Stimulated activated CD8-positive, alpha-beta memory T cell treated with anti-CD3 and anti-CD28 coated beads, Interleukin-15, amount 100 ng/mL, for 4 hours (primary cell): ENCODE measurements at places on chromosomes 4 and X.

GRCh38 chr4:1763550-1764080 is 29.5 kb upstream of the FGFR3 start:
- DNase-seq, result no peak

DNA sequence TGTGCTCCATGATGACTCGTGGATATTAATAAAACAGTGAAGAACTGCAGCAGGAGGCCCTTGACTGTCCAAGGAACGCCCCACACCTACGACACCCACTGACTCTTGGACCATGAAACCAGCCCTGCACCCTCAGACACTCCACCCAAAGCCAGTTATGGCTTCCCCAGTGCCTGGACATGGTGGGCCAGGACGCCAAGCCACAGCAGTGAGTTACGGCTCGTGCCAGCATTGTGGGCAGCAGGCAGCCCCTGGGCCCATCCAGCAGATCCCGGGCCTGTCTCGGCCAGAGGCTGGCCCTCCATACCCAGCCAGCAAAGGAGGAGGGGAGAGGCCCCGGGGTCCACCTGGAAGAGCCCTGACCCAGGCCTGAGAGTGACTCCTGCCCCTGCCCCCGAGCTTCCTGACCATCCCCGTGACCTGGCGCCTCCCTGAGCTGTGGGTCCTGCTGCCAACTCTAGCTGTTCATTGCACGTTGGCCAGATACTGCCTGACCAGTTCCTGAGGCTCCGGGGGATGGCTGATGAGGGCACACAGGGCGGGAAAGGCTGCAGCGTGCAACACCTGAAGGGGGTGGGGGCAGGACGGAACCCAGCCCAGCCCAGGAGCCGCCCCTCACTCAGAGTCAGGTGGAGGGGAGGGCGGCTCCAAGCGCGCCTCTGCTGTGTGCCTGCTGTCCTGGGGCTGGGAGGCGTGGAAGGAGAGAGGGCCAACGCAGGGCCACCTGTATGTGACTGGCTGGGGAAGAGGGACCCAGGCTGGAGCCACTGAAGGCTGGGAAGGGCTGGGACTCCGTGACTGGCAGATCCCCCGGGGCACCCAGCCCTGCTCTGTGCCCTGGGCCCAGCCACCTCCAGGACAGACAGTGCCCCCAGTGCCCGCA is 739 bp downstream of the SLC49A3 start:
- no peak for DNase-seq

DNA sequence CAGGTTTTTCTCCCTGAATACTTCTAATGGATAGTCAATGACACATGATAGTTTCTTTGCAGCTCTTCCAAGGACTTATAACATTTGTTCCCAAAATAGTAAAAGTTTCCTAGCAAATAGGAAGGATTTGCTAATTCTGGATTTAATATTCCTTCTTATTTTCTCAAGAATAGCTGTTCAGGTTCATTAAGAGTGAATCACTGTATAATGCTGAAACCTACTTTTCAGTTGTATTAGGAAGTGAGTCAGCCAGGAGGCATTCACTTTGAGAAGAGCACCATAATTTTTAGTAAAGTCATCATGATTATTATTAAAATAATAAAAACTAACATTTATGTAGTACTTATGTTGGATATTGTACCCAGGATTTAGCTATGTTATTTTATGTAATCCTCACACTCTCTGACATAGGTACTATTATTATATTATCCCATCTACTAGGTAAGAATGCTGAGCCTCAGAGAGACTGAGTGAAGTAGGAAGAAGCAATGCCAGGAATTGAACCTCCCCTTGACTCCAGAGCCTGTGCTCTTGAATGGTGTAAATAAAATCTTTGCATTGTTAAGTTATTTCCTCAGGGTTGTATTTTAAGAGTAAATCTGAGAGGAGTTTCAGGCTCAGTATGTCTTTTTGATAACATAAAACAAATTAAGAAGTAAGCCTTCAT is 114.8 kb downstream of the REELD1 start:
- no peak for DNase-seq

DNA sequence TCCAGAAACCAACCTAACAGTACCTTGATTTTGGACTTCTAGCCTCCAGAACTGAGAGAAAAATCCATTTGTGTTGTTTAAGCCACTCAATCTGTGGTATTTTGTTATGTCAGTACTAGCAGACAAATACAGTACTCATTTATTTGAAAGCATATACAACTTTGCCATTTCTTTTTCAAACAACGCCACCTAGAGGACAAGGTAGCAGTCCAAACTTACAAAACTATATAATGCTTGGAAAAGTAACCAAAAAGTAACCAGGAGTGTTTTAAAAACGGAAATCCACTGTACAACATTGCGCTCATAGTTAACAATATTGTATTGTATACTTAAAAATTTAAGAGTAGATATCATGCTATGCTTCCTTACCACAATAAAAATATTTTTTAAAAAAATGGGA is 37.0 kb upstream of the FGF13 start:
- DNase-seq, result no peak

DNA sequence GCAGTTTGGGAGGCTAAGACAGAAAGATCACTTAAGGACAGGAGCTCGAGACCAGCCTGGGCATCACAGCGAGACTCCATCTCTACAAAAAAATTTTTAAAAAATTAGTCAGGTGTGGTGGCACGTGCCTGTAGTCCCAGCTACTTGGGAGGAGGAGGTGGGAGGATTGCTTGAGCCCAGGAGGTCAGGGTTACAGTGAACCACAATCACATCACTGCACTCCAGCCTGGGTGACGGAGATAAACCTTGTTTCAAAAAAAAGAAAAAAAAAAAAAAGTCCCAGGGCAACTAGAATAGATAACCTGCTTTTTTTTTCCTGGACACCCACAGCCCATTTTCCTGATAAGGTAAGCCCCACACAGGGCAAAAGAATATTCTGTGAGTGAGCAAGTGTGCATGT is 96.3 kb downstream of the C4orf51 start:
- no peak for DNase-seq

DNA sequence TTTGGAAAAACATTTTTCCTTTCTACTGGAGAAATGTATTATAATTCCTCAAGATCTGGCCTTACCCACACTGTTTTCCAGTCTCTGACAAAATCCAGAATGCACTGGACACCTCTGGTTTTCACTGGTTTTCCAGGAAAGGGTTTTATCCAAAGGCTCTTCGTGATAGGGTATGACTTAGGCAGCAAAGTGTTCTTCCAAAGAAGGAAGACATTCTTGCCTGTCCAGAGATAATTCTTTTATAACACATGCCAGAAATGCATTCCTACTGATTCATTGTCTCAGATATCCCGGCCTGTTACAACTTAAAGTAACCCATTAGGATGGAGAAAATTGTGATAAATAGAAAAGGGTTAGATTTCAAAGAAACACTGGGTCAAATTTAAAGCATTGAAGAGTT is 2343.1 kb downstream of the PCDH7 start:
- DNase-seq, result no peak

- DNase-seq, result no peak
These were observed 15.1 kb downstream of the LAMP2 start for GRCh38 chrX:120453985-120454384.

DNA sequence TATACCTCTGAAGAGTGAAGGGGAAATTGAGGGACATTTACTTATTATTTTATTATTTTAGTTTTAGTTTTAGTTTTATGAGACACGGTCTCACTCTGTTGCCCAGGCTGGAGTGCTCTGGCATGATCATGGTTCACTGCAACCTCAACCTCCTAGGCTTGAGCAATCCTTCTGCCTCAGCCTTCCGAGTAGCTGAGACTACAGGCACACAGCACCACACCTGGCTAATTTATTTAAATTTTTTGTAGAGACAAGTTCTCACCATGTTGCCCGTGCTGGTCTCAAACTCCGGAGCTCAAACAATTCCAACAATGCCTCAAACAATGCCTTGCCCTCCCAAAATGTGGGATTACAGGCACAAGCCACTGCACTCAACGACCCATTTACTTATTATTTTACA is 68.4 kb upstream of the BMP2K start:
- no peak for DNase-seq

DNA sequence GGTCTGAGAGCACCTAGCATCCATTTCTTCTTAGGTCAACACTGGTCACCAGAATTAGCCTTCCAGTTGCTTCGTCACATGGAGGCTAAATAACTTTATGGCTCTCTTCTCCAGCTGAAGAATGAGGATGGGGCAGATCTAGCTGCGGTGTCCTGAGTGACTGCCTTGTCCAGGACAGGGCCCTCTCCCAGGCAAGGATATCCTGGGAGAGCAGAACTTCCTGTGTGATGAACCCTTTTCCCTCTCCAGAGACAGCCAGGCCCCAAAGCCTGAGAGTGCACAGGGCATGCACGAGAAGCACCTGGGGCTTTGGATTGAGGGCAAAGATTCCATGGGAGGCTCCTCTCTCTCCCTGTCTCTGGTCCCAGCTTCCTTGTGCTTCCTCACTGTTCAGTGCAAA is 108.2 kb upstream of the MAMLD1 start:
- DNase-seq, result no peak

- DNase-seq, result no peak
These were observed 122.1 kb upstream of the GNPDA2 start for GRCh38 chr4:44848466-44848865.

GRCh38 chr4:185805979-185806378 is 6.0 kb downstream of the SORBS2 start:
- DNase-seq, result no peak

DNA sequence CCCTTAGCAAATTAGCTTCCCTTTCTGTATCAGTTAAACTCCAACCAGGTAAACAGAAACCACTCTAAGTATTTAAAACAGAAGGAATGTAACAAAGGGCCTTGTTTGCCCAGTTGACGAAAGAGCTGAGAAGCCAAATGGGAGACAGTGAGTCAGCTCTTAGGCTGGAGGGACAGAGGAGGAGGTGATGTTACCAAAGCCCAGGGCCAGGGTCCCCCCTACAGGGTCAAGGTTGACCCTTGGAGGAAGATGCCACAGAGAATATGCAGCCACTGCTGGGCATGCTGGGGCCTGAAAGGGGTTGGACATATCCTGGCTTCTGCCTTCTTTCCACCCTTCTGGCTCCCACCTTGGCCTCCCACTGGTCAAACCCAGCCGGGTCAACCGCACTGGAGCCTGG is 38.3 kb upstream of the LGI2 start:
- DNase-seq, result no peak

- no peak for DNase-seq
These were observed 36.0 kb downstream of the HELT start for GRCh38 chr4:185054272-185054671.

DNA sequence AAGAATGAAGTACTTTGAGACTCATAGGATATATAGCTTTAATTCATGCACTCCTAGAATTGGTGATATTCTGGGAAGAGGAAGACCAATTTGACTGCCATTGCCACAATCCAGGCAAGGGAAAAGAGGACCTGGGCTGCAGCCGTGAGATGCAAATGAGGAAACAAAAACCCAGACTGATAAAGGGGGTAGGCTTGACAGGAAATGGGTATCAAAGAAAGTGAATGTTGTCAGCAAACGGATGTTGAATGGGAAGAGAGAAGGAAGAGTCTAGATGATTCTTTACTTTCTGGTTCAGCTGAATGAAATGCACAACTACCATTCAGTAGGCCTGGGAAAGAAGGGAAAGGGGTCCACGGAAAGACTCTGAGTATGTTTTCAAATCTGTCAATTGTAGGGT is 17.1 kb upstream of the ARHGEF6 start:
- no peak for DNase-seq

DNA sequence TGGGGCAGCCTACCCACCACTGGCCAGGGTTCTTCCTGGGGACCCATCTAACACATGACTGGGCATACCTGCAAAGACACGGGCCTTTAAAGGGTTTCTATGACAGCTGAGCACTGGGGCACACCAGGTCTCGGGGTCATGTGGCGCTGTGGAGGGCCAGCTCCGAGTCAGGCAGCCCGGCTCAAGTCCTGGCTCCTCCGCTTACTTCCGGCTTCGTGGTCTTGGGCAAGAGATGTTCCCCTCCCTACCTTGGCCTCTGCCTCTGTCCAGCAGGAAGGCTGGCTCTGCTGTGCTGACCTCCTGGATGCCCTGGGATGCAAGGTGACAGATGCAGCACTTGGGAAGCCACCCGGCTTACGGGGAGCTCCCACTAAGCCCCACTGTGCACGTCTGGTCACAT is 37.6 kb downstream of the HTRA3 start:
- no peak for DNase-seq
